ENCODE measurements at places on chromosomes 13 and 19.

- no peak for DNase-seq
Observed at GRCh38 chr19:10552510-10553053, 8.9 kb downstream of the ATG4D start.

DNA sequence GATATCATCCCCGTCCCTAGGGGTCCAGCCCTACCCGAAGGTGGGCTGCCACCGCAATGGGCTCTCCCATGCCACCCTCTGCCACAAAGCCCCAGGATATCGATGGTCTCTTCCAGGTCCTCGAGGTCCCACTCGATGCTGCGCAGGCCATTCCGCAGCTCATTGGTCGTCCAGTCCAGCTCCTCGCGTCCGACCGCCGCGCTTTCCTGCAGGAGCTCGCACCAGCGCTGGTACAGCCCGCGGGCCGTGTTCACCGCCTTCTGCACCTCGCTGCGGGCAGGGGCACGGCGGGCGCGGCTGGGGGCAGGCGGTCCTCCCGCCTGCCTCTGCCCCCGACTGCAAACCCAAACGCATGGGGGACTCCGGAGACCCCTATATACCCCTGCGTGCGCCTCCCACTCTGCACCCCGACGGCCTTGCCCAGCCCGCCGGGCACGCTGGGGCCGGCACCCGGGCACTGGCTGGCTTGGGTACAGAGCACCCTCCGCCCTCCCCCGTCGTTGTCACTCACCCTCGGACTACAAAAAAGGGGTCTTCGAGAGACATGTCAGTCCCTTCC, 468 bp downstream of the STX10 start:
- peak; percentile 29 for DNase-seq

DNA sequence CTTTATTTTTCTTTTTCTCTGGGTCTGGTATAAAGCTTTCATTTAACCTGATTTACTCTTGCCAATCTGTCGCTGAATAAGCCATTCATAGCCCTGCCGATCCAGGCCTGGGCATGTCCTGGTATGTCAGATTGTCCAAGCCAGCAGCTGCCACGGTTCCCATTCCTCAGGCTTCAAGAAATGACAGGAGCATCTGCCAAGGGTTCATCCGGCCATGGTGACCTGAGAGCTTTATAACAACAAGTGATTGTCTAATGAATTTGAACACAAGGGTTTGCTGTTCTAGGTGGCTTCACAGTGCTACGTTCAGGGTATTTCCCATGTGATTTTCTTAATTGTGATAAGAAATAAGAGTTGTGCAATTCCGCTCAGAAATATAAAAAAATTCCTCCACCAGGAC, 20.0 kb downstream of the PNMA8A start:
- DNase-seq: no peak

- DNase-seq: no peak
Observed at GRCh38 chr13:107721125-107721869, 494.0 kb downstream of the LIG4 start.

- no peak for DNase-seq
Observed at GRCh38 chr19:48646001-48646721, at the start of gene CA11. CA11 (minus strand) TSS chr19:48646187; CDS start chr19:48645632, 555 bp downstream.
